ENCODE measurements at places on chromosomes 12 and 14. TPM values are rescaled to one million over a fixed set of nuclear protein-coding genes. Genes with fewer than 3 reads are reported as not detected.
A peak's percentile ranks its signal among the peaks of the same experiment; 100 is the strongest.

DNA sequence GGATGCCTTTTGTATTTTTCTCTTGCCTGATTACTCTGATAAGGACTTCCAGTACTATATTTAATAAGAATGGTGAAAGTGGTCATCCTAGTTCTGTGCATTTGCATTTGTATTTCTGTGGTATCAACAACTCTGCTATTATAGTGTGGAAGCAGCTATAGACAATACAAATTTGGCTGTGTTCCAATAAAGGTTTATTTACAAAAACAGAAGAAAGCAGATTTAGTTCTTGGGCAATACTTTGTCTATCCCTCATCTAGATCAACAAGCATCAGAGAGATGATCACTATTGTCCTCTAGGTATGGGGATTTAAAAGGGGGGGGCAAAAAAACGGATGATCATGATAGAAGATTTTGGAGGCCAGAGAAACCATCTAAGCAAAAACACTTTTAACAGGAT, 19.1 kb upstream of the BTG1 start:
- DNase-seq: no peak

Gene TMTC1
- 3.9 TPM for total RNA-seq

Gene LRRK2
- not detected for total RNA-seq

Gene AQP6
- not detected for total RNA-seq

DNA sequence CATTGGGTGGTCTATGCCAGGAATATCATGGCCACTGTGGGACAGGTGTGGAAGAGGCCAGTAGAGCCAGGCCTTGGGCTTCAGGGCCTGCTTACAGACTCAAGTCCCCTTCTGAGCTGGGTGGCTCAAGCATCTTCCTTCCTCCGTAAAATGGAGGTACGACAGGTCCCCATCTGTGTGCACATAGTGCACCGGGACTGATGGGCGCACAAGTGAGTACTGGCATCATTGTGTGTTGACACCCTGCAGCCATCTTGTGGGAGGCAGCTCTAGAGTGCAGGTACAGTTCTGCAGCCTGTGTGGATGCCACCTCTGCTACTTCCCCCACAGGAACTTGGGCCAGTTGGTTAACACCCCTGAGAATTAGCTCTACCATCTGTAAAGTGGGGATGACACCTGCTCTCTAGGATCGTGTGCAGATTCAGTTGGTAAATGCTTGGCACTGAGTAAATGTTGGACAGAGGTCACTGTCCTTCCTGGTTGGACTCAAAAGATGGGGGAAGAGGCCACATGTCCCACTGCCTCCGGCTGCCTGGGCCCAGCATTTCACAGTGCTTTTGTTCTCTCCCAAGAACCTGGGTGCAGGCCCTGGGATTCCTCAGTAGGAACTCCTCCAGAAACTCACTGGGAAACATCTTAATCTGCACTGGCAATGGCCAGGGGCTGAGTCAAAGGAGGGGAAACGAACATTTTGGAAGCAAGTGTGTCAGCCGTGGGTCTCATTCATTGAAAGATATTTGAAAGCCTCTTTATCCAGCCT, 70.6 kb downstream of the C14orf132 start:
- no peak for DNase-seq

Gene KRT75
- 0.02 TPM for total RNA-seq

Gene CD163
- total RNA-seq: not detected

- DNase-seq: no peak
Measured at GRCh38 chr14:105118646-105119407, 49.7 kb downstream of the JAG2 start.

DNA sequence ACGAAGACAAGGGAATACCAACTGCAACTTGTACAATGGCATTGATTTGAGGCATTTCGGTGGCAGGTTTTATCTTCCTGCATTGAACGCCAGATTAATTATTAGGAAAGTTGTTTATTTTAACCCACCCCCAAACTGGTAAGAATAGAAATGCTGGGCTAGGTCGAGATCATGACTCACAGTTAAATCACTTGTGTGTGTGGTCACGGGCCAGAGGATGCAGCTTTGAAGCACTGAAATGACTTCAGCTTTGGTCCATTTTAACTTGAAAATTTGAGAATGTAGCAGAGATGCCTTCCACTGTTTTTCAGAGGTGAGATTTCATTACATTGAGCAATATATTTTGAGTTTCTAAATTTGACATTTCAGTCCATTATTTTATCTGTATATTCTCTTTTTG, 23.6 kb upstream of the KCNH3 start:
- DNase-seq: peak; percentile 81

Gene VDR
- total RNA-seq: 9.3 TPM

Gene DYNC1H1
- total RNA-seq: 93.0 TPM

Gene C14orf132
- total RNA-seq: 0.34 TPM

Gene FLRT2
- not detected for total RNA-seq

GRCh38 chr14:105494606-105494929, 3.5 kb downstream of the TEDC1 start:
- no peak for DNase-seq

Gene SRSF9
- 197 TPM for total RNA-seq

- DNase-seq: no peak
Measured at GRCh38 chr12:5500331-5500659, 68.4 kb downstream of the NTF3 start.

GRCh38 chr12:52059582-52060497, 8.6 kb downstream of the NR4A1 start:
- DNase-seq: no peak

- peak; percentile 33 for DNase-seq
Measured at GRCh38 chr12:76201316-76201715, 116.8 kb upstream of the NAP1L1 start.

Gene ZNF664
- 58.7 TPM for total RNA-seq

GRCh38 chr12:48021485-48022179, 17.4 kb upstream of the COL2A1 start:
- peak; percentile 93 for DNase-seq

DNA sequence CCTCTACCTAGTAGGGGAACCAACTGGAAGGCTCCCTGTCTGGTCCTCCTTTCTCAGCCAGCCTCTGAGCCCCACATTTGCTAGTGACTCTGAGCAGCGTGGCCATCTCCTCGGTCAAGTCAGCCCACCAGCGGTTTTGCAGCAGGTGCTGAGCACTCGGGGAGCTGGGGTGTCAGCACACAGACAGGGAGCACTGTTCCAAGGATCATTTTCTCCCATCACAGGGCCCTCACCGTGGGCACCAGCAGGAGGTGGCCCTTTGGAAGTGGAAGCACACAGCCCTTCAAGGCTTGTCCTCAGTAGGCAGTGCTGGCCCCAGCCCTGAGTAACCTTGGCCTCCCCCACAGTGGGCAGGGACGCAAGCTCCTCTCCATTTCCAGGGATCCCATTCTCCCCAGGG, 24.1 kb upstream of the EML1 start:
- no peak for DNase-seq

GRCh38 chr12:130179621-130180020, 17.4 kb downstream of the FZD10 start:
- DNase-seq: no peak

Gene TSPAN8
- total RNA-seq: not detected

Gene MYRFL
- not detected for total RNA-seq

Gene SSTR1
- 0.64 TPM for total RNA-seq

GRCh38 chr14:47390831-47391504, 284.4 kb downstream of the MDGA2 start:
- DNase-seq: no peak

Gene PRIM1
- total RNA-seq: 52.5 TPM

Gene GUCY2C
- not detected for total RNA-seq

Gene C12orf56
- total RNA-seq: not detected

GRCh38 chr14:93481758-93482157, 51.0 kb downstream of the UNC79 start:
- no peak for DNase-seq

DNA sequence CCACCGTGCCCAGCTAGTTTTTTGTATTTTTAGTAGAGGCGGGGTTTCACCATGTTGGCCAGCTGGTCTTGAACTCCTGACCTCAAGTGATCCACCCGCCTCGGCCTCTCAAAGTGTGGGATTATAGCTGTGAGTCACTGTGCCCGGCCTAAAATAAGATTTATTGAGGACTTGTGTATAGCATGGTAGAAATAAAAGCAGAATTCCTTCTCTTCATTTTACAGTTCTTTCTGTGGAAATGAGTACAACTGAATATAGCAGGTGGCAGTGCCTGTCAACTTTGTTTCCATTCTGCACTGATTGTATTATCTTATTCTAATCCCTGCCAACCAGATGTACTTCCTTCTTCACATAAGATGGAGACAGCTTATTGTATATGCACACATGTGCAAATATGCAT, 41.0 kb downstream of the DIP2B start:
- DNase-seq: peak; percentile 75

Gene TAS2R42
- not detected for total RNA-seq

DNA sequence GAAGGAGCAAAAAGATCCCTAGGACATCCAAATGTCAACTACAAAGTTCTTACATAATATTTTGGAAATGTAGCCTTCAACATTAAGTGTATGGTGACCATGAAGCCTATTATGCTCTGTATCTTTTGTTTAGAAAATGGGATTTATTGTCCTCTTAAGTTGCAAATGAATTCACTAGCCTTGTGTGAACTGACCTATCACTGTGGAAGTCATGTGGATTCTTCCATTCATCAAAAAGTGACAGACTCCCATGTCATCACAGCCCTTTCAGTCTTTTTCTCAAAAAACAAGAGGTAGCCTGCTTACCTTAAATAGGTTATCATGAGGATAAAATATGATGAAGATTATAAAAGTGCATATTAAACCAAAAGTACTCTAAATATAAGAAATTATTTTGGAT, 179.9 kb downstream of the GRIP1 start:
- DNase-seq: no peak

Gene MAP3K9
- total RNA-seq: 5.8 TPM

GRCh38 chr14:33709711-33710110, 241.2 kb downstream of the EGLN3 start:
- DNase-seq: no peak

GRCh38 chr12:23893611-23894010, 55.9 kb downstream of the SOX5 start:
- no peak for DNase-seq

Gene CLEC2A
- not detected for total RNA-seq

DNA sequence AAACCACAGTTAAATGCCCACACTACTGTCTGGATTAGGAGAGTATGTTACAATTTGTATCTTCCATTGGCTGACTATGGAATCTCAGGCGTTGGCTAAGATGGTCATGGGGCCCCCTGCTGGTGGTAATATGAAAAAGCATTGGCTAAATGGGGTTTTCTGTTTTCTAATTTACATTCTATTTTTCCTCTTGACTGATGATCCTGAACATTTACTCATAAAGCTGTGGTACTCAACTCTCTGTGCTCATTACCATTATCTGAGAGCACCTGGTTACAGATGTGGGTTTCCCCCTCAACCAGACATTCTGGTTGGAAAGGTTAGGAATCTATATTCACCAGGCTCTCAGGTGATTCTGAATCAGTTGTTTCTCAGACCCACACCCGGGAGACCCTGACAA, 64.8 kb downstream of the WSCD2 start:
- peak; percentile 12 for DNase-seq

DNA sequence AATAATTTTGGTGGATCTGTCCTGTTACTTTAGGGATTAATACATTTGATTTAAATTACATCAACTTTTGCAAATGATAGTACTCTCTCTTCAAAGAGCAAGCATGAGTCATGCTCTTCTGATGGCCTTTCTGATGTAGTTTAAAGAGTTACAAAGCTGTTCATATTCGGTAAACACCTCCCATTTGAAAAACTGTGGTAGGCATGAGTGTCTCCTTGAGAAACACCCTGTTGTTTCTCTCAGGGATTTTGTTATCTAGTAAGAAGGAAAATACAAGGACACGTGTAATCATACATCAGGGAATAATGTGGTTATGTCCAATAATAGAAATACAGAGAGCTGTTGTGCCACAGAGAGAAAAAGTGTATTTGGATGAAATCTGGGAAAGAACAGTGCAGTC, 53.3 kb upstream of the E2F7 start:
- peak; percentile 73 for DNase-seq

Gene HNRNPC
- 821 TPM for total RNA-seq
